ENCODE measurements at places on chromosomes 6 and 20.
A peak's percentile ranks its signal among the peaks of the same experiment; 100 is the strongest.

GRCh38 chr6:40520678-40521077 is 66.5 kb downstream of the LRFN2 start:
- no peak overlapping the region for H3K27ac ChIP-seq
- no peaks in the 10 kb centered on the region for H3K27me3 ChIP-seq
- peak; percentile 34 for DNase-seq
- H3K36me3 ChIP-seq, result no peaks in the 10 kb centered on the region
- H3K4me3 ChIP-seq, result no peak overlapping the region

- no peaks in the 10 kb centered on the region for H3K27me3 ChIP-seq
- H3K4me1 ChIP-seq, result peaks cover 49% of the 10 kb centered on the region
These were observed 225 bp downstream of the MAP3K5 start for GRCh38 chr6:136792095-136792409.

GRCh38 chr20:48706116-48706656 is 121.6 kb downstream of the PREX1 start:
- no peaks in the 10 kb centered on the region for H3K36me3 ChIP-seq
- H3K4me1 ChIP-seq, result peaks cover 25% of the 10 kb centered on the region

GRCh38 chr20:51128198-51128597 is 105.3 kb upstream of the KCNG1 start:
- no peaks in the 10 kb centered on the region for H3K4me1 ChIP-seq
- no peak overlapping the region for H3K4me3 ChIP-seq
- peaks cover 9% of the 10 kb centered on the region for H3K27me3 ChIP-seq

DNA sequence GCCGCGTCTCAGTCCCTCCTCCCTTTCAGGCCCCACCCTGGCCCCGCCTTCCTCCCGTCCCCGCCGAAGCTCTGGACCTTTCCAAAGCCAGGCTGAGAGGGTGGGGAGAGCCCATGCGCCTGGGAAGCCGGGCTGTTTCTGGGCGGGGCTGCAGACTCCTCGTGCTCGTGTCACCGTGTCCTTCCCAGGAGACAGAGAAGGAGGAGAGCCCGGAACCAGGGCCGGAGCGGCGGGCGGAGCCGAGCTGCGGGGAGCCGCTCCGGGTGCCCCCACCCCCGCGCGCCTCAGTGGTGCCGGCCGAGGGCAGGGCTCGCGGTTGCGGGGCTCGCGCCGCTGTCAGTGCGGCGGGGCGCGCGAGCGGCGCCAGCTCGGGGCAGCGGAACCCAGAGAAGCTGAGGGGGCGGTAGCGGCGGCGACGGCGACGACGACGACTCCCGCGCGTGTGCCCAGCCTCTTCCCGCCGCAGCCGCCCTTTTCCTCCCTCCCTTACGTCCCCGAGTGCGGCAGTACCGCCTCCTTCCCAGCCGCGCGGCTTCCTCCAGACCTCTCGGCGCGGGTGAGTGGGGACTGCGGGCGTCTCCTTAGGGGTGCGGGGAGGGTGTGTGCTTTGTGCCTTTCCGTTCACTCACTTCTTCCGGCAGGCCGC is at the start of gene RALY:
TSS of gene RALY (plus strand) at position 336 of the 646 bp plus-strand sequence. CDS start 78,164 bp downstream, outside the sequence.
- peak within 1 kb of the TSS; percentile 96 for H3K27ac ChIP-seq
- H3K27me3 ChIP-seq, result no peaks in the 10 kb centered on the region
- H3K4me1 ChIP-seq, result peaks cover 45% of the 10 kb centered on the region

DNA sequence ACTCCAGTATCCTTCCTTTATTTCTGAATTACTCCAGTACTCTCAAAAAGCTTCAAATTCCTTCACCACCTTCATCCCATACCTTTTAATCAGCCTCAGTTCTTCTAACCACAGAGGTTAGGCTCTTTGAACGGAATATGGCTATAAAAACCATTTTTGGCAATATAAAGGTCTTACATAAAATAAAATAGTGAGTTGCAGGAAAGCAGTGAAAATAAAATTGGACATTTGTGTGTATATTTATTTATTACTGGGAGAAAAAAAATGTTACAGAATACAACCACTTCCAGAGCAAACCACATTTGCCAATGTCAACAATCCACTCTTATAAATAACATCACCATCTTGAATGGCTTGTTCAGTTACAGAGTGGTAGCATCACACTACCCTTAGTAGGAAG is 7.7 kb downstream of the HDDC2 start:
- H3K27me3 ChIP-seq, result no peaks in the 10 kb centered on the region
- H3K4me1 ChIP-seq, result peaks cover 45% of the 10 kb centered on the region
- no peak overlapping the region for H3K4me3 ChIP-seq
- H3K27ac ChIP-seq, result no peak overlapping the region
- H3K36me3 ChIP-seq, result peaks cover 90% of the 10 kb centered on the region
- no peak for DNase-seq

- no peaks in the 10 kb centered on the region for H3K27me3 ChIP-seq
- H3K4me1 ChIP-seq, result no peaks in the 10 kb centered on the region
- H3K36me3 ChIP-seq, result no peaks in the 10 kb centered on the region
- DNase-seq, result no peak
- no peak overlapping the region for H3K4me3 ChIP-seq
These were observed 250.9 kb downstream of the HIVEP2 start for GRCh38 chr6:142694054-142694453.

DNA sequence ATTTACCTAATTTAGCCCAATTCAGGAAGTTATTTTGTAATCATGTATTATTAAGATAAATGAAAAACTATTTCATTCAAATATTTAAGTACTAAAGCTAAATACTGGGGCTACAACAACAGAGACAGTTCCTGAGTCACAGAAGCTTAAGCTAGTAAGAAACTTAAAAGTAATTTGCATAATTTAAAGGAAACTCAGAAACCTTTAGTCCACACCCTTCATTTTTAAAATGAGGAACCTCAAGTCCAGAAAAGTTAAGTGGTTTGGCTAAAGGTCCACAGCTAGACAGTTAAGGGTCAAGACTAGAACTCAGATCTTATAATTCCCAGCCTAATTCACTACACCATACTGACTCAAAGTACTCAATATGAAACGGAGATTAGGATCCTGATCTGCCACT is 7.2 kb downstream of the LMBRD1 start:
- no peak overlapping the region for H3K27ac ChIP-seq
- no peaks in the 10 kb centered on the region for H3K36me3 ChIP-seq
- DNase-seq, result no peak
- H3K4me3 ChIP-seq, result no peak overlapping the region
- no peaks in the 10 kb centered on the region for H3K27me3 ChIP-seq
- peaks cover 14% of the 10 kb centered on the region for H3K4me1 ChIP-seq

DNA sequence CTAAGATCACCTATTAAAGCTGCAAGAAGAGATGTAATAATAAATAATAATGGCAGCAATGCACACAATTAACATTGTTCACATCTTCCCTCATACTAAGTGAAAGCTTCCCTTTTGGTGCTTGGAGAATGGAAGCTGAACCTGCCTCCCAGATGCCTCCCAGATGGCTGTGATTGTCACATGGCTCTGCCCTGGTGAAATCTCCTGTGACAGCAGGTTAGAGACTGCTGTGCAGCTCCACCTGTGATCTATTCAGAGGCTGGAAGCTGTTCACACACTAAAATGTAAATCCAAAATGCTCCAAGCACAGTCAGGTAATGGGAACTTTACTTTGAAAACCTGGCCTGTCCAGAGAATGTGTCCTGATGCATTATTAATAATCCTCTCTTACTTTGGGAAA is 41.7 kb upstream of the RGS17 start:
- no peaks in the 10 kb centered on the region for H3K27me3 ChIP-seq
- H3K4me1 ChIP-seq, result no peaks in the 10 kb centered on the region
- no peak for DNase-seq
- H3K36me3 ChIP-seq, result no peaks in the 10 kb centered on the region
- H3K27ac ChIP-seq, result no peak overlapping the region

DNA sequence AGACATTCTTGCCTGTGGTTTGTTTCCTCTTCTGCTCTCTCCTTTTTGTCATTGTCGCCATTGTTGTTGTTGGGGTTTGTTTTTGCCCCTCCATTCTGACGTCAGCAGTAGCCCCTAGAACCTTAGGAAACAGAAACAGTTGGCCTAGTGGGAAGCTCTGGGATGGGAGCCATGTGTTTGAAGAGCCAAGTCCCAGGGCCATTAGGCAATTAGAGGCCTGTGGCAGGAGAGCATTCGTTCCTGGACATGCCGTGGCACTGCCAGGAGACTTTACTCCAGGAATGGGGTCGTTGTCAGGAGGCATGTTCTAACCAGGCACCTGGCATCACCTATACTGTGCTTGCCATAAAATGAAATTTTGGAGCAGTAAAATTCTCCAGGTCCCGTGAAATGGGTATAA is 39.7 kb downstream of the PPARD start:
- H3K4me1 ChIP-seq, result peaks cover 9% of the 10 kb centered on the region
- H3K36me3 ChIP-seq, result no peaks in the 10 kb centered on the region
- no peak overlapping the region for H3K27ac ChIP-seq
- H3K27me3 ChIP-seq, result no peaks in the 10 kb centered on the region
- H3K4me3 ChIP-seq, result no peak overlapping the region

DNA sequence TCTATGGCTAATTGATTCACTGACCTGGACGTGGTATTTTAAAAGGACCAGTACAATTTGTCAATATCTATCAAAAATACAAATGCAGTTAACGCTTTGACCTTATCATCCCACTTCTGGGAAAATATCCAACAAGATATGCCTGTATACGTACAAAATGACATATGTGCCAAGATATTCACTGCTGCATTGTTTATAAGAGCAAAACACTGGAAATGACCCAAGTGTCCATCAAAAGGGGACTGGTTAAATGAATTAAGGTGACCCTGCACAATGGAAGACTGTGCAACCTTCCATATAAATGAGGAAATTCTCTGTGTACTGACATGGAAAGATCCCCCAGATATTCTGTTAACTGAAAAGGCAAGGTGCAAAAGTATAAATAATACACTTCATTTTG is 13.9 kb downstream of the TRAM2 start:
- no peak overlapping the region for H3K4me3 ChIP-seq
- no peak for DNase-seq
- peaks cover 6% of the 10 kb centered on the region for H3K4me1 ChIP-seq
- no peaks in the 10 kb centered on the region for H3K36me3 ChIP-seq

DNA sequence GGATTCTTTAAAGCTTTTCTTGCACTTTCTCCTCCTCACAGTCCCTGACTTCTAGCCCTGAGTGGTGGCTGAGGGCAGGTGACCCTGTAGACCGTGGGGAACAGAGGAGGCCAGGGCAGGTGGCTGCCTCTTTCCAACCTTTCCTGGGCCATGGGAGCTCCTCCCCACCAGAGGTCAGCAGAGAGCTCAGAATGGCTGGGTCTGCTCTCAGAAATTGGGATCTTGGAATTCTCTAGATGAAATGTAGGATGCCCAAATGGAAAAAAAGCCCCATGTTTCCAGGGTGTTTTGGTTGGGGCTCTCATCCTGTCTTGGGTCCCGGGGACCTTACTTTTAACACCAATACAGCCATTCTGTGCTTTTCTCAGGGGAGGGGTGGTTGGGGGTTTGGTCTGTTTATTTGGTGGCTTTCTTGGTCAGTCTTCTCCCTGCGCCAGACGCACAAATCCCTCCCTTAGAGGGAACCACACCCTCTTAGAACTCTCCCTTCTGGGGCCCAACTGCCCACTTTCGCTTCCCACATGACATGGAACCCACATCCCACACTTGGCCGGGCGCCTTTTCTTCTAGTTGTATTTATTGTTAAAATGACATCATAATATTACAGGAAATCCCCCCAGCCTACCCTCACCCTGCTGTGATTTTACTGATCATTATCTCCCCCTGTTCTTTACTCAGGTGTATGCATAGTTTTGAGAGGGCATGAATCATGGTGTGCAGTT is 17.9 kb downstream of the GNAS start:
- H3K27ac ChIP-seq, result no peak overlapping the region
- no peaks in the 10 kb centered on the region for H3K27me3 ChIP-seq
- no peaks in the 10 kb centered on the region for H3K36me3 ChIP-seq
- no peak overlapping the region for H3K4me3 ChIP-seq
- DNase-seq, result peak; percentile 58

DNA sequence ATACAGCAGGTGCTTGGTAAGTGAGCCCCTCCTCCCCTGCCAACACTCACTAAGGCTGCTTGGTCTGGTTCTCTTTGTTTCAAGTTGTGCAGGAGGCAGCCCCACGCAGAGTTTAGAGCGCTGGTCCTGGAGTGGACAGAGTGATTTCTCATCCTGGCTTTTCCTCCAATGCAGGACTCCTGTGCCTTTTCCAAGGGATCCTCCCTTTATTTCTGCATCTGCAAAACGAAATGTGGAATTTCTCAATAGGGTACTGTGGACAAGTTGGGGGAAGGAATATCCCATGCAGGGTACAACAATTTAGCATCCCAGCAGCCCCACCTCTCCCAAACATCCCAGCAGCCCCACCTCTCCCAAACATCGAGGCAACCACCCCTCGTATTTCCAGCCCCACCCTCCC is 30.6 kb upstream of the CCDC167 start:
- no peak overlapping the region for H3K4me3 ChIP-seq
- no peak for DNase-seq
- H3K27ac ChIP-seq, result no peak overlapping the region
- peaks cover under 1% of the 10 kb centered on the region for H3K4me1 ChIP-seq
- H3K27me3 ChIP-seq, result peaks cover 53% of the 10 kb centered on the region
- H3K36me3 ChIP-seq, result no peaks in the 10 kb centered on the region

GRCh38 chr20:7113577-7114466 is 346.3 kb downstream of the BMP2 start:
- peak; percentile 17 for DNase-seq
- H3K27me3 ChIP-seq, result no peaks in the 10 kb centered on the region
- H3K27ac ChIP-seq, result no peak overlapping the region
- no peaks in the 10 kb centered on the region for H3K36me3 ChIP-seq
- no peaks in the 10 kb centered on the region for H3K4me1 ChIP-seq

- peaks cover 4% of the 10 kb centered on the region for H3K4me1 ChIP-seq
- peaks cover 69% of the 10 kb centered on the region for H3K36me3 ChIP-seq
These were observed 14.9 kb downstream of the FGD2 start for GRCh38 chr6:37020381-37020780.

DNA sequence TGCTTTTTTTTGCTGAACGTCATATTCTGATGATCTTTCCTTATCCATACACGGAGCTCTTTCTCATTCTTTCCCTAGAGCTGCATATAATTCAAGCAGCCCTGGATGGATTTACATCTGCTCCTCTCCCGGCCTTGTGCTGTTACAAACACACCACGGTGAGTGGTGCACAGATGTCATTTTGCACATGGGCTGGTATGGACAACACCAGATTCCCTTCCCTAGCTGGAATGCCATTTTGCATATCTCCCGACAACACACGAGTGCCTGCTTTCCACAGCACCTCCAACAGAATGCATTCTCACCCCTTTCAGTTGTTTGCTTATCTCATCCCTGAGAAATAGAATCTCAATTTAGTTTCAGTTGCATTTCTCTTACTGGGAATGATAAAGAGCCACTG is 69.5 kb upstream of the AFDN start:
- no peak overlapping the region for H3K4me3 ChIP-seq
- H3K36me3 ChIP-seq, result no peaks in the 10 kb centered on the region
- H3K4me1 ChIP-seq, result peaks cover 18% of the 10 kb centered on the region
- no peaks in the 10 kb centered on the region for H3K27me3 ChIP-seq
- no peak for DNase-seq
- H3K27ac ChIP-seq, result no peak overlapping the region

All from heart right ventricle (tissue), 16 donors.